ENCODE measurements at places on chromosomes 6 and 20. TPM values are rescaled to one million over a fixed set of nuclear protein-coding genes. Genes with fewer than 3 reads are reported as not detected.

- DNase-seq, result no peak
Observed at GRCh38 chr6:79468116-79468515, 69.1 kb downstream of the LCA5 start.

GRCh38 chr6:166743406-166744222 is 116.6 kb upstream of the RPS6KA2 start:
- no peak for DNase-seq

Gene PREX1
- polyA plus RNA-seq, result 15.6 TPM

DNA sequence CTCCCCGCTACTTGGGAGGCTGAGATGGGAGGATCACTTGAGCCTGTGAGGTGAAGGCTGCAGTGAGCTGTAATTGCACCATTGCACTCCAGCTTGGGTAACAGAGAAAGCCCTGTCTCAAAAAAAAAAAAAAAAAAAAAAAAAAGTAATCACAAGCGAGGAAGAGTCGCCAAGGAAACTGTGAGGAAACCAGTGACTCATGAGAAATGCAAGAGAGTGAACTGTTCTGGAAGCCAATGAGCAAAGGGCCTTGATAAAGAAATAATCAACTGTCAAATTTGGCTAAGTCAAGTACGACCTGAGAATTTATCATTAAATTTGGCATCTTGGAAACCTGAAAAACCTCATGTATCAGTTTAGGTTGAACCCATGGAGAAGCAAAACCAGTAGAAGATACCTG is 16.1 kb upstream of the LAMP5 start:
- DNase-seq, result no peak

Gene CDH4
- 6.1 TPM for polyA plus RNA-seq

Gene EHMT2
- 88.6 TPM for polyA plus RNA-seq

GRCh38 chr6:154247119-154247861 is 109.3 kb downstream of the IPCEF1 start:
- no peak for DNase-seq

DNA sequence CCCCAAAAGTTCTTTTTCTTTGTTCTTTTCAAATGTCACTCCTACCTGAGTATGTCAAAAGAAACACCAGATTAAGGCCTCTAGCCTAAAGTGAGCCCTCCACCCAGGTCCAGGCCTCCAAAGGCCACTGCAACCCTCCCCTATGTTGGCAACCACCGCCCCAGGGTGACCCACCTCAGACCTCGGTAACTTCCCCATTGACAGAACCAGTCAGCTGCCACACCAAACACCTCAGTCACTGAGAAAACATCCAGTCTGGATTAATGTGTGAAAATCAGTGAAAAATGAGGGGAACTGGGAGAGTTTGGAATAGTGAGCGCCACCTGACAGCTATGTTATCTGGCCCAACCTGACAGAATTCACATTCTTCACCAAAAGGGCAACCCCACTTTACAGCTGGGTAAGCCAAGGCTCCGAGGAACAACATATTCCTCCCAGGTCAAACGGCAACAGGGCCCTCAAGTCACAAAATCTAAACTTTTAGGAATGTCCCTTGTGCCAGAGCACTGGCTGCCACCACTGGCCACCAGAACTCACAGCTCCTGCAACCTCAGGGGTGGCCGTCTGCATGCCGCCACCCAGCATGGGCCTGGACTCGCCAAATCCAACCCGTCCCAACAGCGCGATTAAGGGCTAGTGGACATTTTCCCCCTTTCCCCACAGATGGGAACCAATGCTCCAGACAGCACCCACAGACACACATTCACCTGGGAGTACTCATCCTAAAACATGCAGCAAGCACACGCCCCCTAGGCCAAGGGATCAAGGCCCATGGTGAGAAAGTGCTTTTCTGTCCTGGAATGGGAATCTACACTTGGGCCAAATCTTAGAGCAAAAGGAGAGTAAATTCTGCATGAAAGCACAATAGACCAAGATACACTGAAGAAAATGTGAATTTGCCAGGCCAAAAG is 4.8 kb downstream of the TAF4 start:
- no peak for DNase-seq

DNA sequence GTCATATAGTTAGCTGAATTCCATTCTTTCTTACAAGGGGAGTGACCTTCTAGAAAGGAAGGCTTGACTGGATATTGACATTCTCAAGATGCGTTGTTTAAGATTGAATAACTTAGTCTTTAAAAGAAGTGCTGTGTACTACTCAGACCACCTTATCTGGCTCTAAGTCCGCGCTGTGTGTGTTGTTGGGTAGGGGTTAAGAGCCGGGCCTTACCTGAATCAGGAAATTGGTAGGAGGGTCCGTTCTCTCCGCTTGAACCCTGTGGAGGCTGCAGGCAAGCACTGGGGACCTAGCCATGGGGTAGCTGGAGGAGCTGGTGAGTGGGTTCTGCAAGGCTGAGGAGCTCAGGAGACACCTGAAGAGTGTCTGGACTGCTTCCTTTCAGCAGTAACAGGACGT is 9.0 kb upstream of the SCML4 start:
- no peak for DNase-seq

GRCh38 chr20:52263757-52264156 is 72.2 kb upstream of the ZFP64 start:
- no peak for DNase-seq

- no peak for DNase-seq
Observed at GRCh38 chr6:89066940-89067646, 13.5 kb upstream of the PNRC1 start.

GRCh38 chr6:71091167-71091566 is 134.3 kb upstream of the B3GAT2 start:
- no peak for DNase-seq

GRCh38 chr6:158545043-158545966 is 14.6 kb upstream of the TMEM181 start:
- no peak for DNase-seq

DNA sequence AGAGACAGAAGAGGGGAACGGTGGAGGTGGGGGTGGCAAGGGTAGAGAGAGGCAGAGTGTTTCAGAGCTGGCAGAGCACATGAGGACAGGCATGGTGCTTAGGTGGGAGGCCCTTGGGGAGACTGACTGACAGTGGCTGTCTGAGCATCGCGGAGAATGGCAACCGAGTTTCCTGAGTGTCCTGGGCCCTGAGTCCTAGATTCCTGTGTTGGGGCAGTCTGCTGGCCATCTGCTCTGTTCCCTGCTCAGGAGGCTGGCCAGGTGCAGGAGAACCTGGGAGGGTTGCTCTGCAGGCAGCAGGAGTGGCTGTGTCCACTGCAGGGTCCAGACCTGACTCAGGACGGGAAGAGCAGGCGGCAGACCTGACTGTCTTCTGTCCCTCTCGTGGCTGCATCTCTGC is 248.9 kb downstream of the LRFN2 start:
- no peak for DNase-seq

- DNase-seq, result no peak
Observed at GRCh38 chr6:19852090-19852457, 14.9 kb downstream of the ID4 start.

DNA sequence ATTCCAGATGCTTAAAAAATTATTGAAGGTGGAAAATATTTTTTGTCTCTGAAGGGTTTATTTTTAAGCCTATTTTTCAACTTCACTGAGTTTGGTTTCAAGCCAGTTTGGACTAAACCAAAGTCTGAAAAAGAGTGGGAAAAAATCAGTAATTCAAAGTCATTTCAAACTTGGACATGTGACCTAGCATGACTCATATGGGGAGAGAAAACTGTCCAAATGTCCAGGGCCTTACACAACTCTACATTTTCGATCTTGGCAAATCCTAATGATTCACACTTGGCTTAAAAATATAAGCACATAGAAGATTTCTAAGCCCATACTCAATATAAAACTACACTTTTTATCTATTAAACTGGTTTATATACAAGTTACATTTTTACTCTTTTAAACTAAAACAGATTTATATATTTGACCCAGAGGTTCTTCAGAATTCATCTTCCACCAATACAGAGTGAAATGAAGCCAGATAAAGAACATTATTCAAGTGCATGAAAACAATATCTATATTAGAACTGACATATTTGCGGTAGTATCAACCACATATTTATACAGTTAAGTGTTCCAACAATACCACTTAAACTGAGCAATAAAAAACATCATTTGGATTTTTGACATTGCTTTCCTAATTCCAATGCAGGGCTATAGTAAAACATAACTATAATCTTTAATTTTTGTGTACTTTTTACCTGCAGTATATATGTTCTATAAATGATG is 110.3 kb upstream of the TCF21 start:
- DNase-seq, result no peak

Gene SASH1
- 29.4 TPM for polyA plus RNA-seq

GRCh38 chr6:165677091-165677490 is 14.1 kb upstream of the PDE10A start:
- DNase-seq, result no peak

Gene MPC1
- 98.8 TPM for polyA plus RNA-seq

DNA sequence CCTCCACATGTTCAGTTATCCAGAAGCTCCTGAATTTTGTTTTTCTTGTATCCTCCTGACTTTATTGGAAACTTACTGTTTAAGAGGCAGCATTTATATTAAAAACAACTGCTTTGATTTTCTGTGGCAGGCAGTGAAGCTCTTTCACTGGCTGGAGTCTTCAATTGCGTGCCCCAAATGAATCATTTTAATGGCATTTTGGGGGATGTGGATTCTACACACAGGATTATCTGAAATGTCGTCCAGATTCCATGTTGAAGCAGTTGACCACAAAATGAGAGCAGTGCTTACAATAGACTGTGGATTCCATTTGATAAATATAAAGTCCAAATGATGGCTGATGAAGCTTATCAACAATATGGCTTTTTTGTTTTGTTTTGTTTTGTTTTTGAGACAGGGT is 41.0 kb upstream of the HIVEP1 start:
- DNase-seq, result no peak

DNA sequence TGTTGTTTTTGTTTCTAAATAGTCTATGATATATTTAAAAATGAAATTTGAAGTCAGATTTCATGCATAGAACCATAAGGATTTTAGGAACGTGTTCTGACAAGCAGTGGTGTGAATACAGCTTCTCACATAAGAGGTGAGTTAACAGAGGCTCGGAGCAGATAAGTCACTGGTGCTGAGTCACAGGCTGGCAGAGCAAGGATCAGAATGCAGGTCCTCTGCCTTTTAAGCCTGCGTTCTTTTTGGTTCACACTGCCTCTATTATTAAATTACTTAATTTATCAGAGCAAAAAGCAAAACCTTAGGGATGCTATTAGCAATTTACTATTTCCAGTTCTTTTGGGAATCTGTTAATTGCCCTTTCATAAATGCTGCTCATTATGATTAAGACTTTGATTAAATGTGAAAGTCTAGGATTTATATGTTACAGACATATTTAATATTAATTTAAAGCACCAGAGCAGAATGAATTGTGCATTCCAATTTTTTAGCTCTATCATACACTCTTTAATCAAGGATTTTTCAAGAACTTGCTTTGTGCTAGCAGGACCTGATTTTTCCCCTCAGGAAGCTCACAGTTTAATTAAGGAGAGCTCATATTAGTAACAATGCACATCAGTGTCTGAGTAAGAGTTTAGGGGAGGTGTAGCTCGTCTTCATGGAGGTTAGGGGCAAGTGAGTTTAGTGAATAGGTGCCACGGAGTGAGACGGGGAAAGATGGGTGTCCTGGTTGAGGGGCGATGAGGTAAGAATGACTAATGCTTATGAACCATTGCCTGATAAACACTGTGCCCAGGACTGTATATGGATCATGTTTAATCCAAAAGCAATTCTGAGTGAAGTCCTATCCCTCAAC is 212.7 kb upstream of the AGPAT4 start:
- DNase-seq, result no peak

Gene TNFRSF6B
- polyA plus RNA-seq, result 1.4 TPM

DNA sequence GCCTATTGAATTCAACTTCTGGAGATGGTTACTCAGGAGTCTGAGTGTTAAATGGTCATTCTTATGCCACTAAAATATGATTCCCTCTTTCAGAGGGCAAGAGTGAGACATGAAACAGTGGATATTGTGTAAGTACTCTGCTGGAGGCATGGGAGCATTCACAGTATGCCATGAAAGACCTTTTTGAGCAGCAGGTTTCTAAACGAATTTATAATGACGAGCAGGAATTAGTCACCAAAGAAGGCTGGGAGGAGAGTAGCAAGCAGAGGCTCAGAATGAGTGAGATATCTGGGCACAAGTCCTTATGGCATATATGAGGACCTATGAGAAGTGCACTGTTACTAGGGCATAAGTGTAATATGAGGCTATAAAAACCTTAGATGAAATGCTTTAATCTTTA is 10.9 kb upstream of the MYB start:
- no peak for DNase-seq

Gene C6orf58
- 1.2 TPM for polyA plus RNA-seq

- no peak for DNase-seq
Observed at GRCh38 chr6:130047088-130047995, 29.0 kb downstream of the L3MBTL3 start.

DNA sequence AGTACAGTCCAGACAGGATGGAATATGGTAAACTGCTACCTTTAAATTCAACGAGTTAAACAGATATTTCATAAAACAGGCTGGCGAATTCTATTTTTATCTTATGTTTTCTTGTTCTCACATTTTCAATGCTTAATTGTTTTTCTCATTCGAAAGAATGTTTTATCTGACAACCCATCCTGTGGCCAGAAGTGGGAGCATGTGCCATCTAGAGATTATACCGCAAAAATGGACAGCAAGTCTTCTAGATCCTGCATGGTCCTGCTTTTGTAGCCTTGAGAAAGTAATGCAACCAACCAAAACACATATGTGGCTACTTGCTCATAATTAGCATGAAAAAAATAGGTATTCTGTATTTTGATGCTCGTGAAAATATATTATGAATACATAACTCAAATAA is 30.7 kb downstream of the TUBB2B start:
- DNase-seq, result no peak

- DNase-seq, result no peak
Observed at GRCh38 chr6:56474532-56474931, 168.2 kb downstream of the DST start.

Gene LY6G6D
- polyA plus RNA-seq, result not detected

GRCh38 chr6:75213732-75214131 is 7.9 kb upstream of the COL12A1 start:
- DNase-seq, result no peak

Gene GGTLC1
- not detected for polyA plus RNA-seq

GRCh38 chr6:34235307-34236130 is 1.2 kb upstream of the HMGA1 start:
- no peak for DNase-seq

Gene OR2H1
- polyA plus RNA-seq, result not detected

All from right renal pelvis (tissue), 4 donors.